Stimulated activated effector memory CD8-positive, alpha-beta T cell treated with anti-CD3 and anti-CD28 coated beads, Interleukin-12 subunit alpha, Interleukin-12 subunit beta, amount 100 ng/mL, for 72 hours (primary cell): ENCODE measurements at places on chromosomes 2 and 18.

- DNase-seq, result no peak
Measured at GRCh38 chr2:58035352-58035751, 11.3 kb upstream of the VRK2 start.

- DNase-seq, result no peak
Measured at GRCh38 chr2:27041752-27042151, 9.0 kb downstream of the TMEM214 start.

- DNase-seq, result no peak
Measured at GRCh38 chr2:29742656-29743055, 178.7 kb downstream of the ALK start.

DNA sequence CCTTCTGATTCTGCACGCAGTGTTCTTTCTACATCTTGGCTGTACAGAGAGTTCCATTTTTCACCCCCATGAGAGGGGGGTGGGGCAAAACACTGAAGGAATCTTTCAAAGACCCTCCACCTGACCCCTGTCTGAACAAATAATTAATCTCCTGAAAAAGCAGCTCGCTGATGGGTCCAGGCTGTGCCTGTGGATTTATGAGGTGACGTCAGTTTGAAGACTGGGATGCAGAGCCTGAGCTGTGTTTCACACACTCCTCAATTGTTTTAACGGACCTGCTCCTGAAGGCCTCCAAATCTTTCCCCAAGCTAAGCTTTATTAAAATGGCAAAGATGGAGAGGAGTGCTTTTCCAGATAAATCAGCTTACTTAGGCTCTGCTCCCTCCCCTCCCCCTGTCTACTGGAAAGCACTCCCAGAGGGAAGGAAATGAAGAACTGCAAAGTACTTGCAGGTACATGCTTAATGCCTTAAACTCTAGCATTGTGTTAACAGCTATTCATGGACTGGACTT, 390.2 kb upstream of the TNP1 start:
- no peak for DNase-seq

- no peak for DNase-seq
Measured at GRCh38 chr2:134550566-134551164, 168.1 kb downstream of the TMEM163 start.

DNA sequence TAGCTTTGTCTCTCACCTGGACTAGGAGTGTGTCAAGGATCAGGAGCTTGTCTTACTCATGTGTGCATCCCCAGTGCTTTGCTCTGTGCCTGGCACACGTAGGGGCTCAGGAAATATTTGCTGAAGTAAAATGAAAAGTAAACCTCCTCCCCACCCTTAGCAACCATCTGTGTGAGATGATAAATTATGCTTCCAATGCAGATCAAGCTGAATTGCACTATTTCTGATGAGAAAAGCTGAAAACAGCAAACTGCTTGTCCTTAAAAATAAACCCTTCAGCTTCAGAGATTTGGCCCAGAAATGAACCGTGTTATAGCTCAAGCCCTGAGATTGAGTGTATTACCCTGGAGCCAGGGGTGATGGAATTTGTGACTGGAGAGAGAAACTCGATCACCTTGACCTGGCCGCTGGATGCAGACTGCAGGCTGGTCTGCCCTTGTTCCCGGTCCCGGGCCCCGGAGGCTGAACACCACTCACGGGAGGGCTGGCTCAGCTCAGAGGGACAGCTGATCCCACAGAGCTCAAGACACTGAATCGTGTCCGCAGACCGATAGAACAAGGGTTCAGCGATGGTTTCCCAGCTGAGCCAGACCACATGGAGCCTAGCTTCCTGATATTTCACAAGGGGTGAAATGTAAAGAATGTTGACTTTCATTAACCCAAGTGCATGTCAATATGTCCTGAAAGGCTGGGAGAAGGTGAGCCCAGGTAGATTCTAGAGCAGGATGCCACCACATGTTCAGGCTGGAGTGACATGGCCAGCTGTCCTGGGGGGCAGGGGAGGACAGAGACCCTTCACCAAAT, 50.5 kb downstream of the DDX1 start:
- DNase-seq, result no peak

GRCh38 chr2:231425811-231426703, 30.5 kb downstream of the B3GNT7 start:
- no peak for DNase-seq

DNA sequence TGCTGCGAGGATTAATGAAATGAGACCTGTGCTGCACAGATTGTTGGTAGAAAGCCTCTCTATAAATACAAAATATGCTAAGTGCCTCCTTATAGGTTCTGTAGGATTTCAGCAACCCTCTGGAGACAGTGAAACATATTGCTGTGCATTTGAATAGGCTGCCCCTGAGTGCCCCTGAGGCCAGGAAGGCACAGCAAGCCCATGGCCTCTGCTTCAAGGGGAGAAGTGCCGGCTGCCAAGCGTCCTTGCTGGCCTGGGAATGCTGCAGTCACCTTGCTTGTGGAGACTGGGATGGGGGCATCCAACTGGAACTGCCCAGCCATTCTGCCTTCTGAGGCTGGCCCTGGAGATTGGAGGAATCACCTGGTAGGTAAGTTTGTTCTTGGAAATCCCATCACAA, 397.2 kb upstream of the SMIM21 start:
- DNase-seq, result no peak

- no peak for DNase-seq
Measured at GRCh38 chr18:159933-160332, 1.6 kb downstream of the USP14 start.

DNA sequence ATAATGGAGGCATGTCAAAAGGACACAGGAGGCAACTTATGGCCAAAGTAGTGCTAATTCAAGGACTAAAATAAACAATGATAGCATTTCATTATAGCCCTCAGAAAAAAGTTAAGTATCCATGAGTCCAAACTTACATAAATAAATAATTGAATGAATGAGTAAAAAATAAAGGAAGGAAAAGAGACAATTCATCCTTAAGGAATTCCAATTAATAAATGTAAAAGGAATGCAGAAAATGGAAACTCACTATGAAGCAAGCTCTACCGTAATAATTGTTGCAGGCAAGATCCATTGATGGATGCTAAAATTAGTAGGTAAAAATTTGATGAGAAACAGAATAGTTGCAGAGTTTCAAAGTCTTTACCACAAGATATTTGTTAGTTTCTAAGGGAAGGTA, 88.2 kb upstream of the RAPGEF4 start:
- DNase-seq, result no peak
